Common myeloid progenitor, CD34-positive (primary cell): ENCODE measurements at places on chromosomes 6 and 20.

GRCh38 chr6:125354649-125355048 is 52.9 kb upstream of the HDDC2 start:
- peak; percentile 18 for DNase-seq

GRCh38 chr6:9801249-9801754 is 613.6 kb downstream of the TFAP2A start:
- no peak for DNase-seq

DNA sequence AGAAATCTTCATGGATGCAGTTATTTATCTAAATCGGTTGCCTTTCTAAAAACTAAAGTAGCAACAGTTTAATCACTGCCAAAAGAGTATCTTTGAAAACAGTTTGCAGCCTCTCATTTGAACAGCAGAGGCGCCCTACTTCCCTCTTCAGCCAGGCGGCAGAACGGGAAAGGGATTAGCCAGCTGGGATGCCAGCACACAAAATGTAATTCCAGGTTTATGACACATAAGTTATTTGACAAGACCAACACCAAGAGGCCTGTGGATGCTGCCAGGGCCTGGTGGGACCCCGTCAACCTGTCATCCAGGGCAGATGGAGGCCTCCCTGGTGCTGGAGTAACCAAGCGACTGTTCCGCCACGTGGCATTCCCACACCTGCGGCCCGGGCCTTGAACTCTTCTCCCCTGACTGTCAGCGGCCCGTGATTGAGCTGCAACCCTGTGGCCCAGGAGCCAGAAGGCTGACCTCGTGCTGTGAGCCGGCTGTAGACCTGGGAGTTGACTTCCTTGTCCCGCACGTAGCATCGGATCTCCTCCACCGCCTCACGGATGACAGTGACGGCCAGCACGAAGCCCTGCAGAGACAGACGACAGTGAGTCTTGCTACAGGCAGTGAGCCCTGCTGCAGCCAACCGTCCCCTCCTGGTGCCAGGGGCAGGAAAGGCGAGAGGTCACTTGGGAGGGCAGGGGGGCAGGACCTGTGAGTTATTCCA is 55.5 kb downstream of the ATP9A start:
- no peak for DNase-seq

- DNase-seq, result no peak
Observed at GRCh38 chr6:125612345-125612846, 137.0 kb upstream of the HEY2 start.

DNA sequence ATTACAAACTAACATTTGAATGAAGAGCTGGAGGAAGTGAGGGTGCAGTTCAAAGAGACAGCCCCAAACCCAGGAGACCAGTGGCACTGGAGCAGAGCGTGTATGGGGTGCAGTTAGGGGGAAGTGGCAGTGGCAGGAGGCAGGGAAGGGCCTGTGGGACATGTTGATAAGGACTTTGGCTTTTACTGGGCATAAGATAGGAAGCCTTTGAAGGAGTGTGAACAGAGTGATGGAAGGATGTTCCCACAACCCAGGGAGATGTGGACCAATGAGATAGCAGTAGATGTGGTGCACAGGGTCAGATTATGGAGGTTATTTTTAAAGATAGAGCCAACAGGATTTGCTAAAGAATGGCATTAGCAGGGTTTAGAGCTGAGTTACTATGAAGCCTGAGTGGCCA is 56.4 kb downstream of the AIG1 start:
- DNase-seq, result peak; percentile 28

- DNase-seq, result no peak
Observed at GRCh38 chr6:135488023-135488422, 9.5 kb downstream of the AHI1 start.

DNA sequence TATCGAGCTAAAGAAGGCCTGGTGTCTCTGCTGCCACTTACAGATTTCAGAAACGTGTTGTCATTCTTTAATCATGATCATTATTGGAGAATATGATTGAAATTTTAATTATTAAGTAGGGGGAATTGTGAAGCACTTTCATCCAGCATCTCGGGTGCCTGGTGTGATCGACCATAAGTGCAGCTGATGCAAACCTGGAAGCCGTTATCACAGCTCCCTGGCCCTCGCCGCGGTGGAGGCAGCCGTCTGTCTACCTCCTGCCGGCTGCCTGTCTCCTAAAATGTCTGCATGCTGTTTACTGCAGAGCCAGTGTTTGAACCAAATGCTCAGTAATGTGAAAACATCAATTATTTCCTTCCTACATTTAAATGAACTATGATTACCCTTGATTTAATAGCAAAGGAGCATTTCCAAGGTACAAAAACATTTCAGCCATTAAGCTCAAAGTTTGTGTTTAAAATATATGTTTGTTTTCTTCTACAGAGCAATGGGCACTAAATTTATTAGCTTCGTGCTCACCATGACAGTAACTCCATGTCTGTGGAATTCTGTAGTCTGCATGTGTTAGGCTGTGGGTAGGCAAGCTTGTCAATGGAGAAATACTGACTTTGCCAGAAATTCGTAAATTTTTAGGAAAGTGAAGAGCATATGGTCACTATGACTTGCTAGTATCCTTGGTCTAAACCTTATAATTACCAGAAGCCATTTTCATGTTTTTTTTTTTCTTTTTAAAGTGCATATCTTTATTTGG is 184.5 kb upstream of the AGPAT4 start:
- DNase-seq, result no peak

DNA sequence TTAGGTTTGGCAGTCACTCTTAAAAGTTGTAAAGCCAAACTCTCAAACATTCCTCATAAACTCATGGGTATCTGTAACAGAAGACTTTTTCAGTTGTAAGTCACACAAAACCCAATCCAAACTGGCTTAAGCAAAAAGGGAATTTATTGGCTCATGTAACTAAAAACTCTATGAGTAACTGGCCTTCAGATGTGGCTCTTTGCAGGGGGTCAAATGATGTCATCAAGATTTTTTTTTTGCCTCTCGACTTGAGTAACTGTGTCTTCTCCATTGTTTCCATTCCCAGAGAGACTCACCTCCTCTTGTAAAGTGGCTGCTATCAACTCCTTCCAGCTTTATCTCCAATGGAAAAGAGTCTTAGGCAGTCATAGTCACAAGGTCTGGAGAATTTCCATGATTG is 645.0 kb downstream of the DHX35 start:
- no peak for DNase-seq

GRCh38 chr6:75800708-75801505 is 51.9 kb downstream of the MYO6 start:
- DNase-seq, result no peak

- DNase-seq, result no peak
Observed at GRCh38 chr6:148107911-148108310, 234.7 kb upstream of the SASH1 start.

DNA sequence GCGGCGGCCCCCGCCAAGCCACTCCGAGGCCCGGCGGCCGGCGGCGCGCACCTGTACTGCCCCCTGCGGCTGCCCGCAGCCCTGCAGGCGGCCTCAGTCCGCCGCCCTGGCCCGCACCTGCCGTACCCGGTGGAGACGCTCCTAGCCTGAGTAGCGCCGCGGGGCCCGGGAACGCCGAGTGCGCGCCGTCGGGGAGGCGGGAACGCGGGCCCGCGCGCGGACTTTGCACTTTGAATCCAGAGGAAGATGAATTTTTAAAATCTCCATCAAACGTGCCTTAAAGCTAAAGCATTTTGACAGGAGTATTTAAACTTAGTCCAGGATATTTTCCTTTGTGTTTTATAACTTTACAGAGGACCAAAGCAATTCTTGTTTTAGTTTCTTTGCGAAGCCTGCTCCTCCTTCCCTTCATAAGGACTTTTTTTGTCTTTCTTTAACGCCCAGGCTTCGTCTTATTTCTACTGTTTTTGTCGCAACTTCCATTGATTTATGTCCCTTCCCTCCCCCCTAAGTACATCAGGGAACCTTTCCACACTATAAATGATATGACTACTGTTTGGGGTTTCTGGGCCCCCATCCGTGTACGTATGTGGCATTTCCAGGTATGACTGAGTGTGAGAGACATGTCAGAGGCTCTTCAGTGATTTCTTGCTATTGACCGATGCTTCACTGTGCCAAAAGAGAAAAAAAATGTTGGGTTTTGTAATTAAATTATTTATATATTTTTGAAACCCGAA is 2.0 kb downstream of the FOXQ1 start:
- DNase-seq, result no peak

DNA sequence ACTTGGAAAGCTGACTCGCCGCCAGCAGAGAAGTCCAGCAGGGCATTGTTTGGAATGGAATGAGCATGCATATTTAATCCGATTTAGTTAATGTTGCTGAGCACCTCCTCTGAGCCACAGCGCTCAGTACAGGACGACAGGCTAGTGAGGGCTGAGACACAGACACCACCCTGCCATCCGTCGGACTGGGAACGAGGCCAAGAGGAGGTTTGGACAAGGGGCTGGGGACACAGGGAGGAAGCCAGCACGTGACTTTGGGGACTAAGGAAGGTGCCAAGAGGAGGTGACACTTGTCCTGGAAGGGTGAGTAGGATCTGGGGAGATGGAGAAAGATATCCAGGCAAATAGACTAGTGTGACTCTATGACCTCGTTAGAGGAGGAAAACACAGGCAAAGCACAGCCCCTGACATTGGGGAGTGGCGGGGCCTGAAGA is 152.5 kb upstream of the ECI2 start:
- DNase-seq, result no peak

- no peak for DNase-seq
Observed at GRCh38 chr6:119677384-119677783, 327.8 kb upstream of the MAN1A1 start.

DNA sequence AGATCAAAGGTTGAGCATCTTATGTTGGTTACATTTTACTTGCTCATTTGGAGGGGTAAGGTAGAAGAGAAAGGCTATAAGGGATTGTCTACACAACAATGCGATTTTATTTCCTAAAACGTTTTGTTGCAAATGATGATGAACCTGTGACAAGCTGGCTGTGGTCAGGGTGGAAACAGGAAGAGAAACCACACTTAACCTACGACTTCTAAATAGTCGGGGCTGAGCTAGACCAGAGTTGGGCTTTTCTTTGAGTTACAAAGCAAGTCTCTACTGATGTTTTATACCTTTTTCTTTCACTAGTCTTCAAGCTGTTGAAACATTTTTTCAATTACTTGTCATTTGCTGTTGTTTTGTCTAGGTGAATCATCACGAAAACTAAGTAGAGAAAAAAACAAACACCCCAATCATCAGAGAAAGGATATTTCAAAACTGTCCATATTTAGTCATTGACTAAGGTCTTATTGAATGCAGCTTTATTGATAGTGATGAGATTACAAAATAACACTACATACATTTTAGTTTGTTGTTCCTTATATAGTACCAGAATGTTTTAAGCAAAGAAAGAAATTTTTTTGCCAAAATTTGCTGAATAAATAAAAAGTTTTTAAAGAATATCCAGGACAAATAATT is 18.0 kb downstream of the KLHL31 start:
- peak; percentile 25 for DNase-seq

- DNase-seq, result no peak
Observed at GRCh38 chr6:35426074-35426473, 26.1 kb upstream of the FANCE start.

DNA sequence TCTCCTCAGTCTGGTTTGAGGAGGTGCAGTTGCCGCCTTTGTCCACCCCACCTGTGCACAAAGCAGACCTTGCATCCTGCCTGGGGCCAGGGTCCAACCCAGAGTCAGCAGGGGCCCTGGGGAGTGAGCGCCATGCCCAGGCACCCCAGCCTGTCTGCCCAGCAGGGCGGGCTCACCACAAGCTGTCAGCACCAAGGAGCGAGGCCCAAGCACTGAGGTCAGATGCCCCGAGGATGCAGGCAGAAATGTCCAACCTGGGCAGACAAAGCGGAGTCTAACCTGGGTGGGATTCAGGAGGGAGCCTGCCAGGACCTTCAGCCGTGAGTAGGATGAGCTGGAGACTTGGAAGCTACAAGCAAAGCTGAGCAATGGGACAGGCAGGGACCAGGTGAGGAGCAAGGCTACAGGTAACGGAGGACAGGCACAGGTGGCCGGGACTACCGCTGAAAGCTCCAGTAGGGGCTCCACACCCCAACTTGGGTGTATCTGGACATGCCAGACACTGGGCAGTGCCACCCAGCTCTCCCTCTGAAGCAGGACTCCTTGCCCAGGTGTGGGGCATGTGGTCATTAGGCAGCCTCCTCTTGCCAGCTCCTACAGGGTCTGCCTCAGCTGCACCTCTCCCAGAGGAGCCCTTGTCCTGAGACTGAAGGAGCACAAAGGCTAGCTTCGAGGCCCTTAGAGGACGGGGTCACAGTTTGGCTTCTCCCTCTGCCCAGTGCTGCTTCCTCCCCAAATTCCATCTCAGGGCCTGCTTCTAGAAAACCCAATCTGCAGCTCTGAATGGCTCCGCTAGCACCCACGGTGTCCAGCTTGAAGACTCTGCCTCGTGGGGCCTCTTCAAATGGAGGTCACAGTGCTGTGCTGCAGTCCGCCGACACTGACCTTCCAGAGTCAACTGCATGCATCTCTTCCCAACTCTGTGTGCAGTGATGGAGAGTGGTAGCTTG is 210.6 kb upstream of the CDYL start:
- DNase-seq, result no peak

DNA sequence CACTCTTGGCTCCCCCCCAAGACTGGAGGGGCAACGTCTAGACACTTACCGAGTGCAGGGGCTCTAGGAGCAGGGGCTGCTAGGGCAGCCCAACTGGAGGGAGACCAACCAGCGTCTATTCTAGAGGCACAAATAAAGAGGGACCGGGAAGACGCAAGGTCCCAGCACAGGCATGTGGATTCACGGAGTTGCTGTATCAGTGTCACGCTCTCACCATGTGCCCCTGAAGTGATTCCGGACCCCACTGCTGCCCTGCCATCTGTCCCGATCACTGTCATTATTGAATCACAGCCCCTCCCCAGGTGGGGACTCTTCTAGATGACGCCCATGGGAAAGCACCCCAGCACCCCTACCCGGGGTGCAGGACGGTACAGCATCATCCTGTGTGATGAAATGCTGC is 54.2 kb downstream of the RAMACL start:
- no peak for DNase-seq

DNA sequence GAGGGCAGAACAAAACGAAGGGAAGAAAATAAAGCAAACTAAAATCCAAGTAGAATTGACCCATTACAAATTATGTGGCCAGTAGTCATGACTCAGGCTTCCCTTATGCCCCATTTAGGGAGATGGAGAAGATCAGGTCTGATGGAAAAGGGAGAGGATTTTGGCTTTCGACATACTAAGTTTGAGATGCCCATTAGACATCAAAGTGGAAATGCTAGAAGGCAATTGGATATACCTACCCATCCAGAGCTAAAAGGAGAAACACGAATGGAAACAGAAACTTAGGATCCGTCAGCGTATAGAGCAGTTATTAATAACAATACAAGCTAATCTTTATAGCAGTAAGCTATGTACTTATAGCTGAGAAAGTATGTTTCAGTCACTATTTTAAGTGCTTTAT is 4.8 kb downstream of the TRPC4AP start:
- no peak for DNase-seq

GRCh38 chr20:23003077-23003635 is 32.0 kb upstream of the SSTR4 start:
- no peak for DNase-seq
